ENCODE measurements at places on chromosomes 7 and 10.

- no peak for DNase-seq
These were observed 115.7 kb downstream of the TPK1 start for GRCh38 chr7:144720149-144720548.

DNA sequence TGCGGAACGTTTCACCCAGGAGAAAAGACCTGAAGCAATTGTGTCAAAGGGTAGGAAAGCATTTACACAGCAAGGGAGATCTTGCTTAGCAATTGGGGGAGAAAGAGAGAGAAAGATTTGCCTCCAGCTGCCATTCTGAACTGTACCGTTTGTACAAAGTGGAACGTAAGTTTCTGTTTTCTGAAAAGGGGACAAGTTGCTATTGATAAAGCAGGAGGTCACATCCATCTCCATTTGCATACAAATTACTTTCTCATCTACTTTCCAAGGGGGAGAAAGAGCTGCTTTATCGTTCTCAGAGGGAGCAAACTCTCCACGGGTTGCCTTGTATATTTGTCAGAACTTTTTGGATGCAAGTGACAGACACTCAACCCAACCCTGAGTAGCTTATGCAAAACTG lies 92.0 kb upstream of the CARD11 start:
- DNase-seq: no peak

DNA sequence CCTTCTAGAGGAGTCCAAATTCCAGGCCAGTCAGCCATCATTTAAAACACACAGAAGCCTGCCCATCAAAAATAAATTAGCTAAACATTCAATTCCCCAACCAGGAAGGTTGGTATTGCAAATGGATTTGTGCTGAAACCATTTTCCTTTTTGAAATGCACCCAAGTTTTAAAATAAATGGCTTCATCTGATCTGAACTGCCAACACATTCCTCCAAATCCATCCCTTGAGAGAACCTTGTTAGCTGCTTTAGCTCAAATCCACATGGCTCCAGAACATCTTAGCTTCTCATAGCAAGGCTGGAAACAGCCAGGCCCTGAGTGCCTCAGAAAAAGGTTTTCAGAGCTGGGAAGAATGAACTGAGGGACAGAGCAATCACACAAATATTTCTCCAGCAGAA lies 306.3 kb downstream of the FZD1 start:
- no peak for DNase-seq

DNA sequence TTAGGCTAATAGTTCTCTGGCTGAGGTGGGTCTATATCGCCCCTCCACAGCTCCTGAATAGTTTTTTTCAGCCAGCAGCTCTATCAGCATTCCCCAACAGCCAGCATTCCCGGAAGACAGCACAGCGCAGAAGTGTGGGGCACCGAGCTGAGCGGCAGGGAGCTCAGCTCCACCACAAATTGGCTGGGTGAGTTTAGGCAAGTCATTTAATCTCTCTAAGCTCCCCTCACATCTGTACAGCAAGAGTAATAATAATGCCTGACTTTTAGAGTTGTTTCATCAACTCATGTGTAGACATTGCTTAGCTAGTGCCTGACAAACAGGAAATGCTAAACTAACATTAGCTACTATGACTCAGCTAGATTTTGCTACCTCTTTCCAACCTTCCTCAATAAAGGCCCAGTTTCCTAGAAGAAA lies 247.9 kb upstream of the PTN start:
- no peak for DNase-seq

- no peak for DNase-seq
These were observed 308.4 kb upstream of the POM121L12 start for GRCh38 chr7:52726986-52727385.

Data from activated CD4-positive, alpha-beta T cell treated with anti-CD3 and anti-CD28 coated beads for 48 hours (primary cell).